ENCODE measurements at places on chromosomes 13 and 19.

DNA sequence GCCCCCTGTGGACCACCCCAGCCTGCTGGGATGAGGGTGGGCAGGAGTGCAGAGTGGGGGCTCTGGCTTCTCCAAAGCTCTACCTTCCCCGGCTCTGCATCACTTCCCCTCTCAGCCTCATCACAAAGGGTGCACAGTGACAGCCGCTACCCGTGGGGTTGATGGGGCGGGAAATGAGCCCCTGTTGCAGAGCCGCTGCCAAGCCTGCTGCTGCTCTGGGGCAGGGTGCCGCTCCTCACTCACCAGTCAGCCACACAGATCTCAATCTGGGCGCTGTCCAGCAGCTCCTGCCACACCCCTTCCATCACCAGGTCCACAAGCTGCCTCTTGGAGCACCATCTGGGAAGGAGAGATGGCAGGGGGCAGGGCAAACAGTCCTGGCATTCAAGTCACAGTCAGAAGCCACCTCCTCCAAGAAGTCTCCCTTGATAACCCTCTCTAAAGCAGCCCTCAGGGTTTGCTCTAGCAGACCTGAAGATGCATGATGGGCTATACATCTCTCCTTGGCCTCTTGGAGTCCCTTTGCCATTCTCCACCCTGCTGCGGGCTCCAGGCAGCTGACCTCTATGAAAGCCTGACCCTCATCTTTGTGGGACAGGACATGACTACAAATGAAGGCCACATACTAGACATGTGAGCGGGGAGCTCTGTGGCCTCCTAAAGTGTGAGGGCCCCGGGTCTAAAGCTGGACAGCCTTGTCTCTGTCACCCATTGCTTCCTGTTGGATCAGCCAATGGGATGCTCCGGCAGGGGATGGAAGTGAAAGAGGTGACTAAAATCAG lies 15.7 kb downstream of the MRPS12 start:
- DNase-seq: no peak

GRCh38 chr13:77565635-77566034 lies 30.1 kb downstream of the SCEL start:
- no peak for DNase-seq

GRCh38 chr13:113905942-113906341 lies 42.1 kb upstream of the GAS6 start:
- no peak for DNase-seq

- DNase-seq: peak; percentile 46
These were observed 300.5 kb downstream of the SPRY2 start for GRCh38 chr13:80040196-80040980.
